ENCODE measurements at places on chromosomes 1 and 21.

DNA sequence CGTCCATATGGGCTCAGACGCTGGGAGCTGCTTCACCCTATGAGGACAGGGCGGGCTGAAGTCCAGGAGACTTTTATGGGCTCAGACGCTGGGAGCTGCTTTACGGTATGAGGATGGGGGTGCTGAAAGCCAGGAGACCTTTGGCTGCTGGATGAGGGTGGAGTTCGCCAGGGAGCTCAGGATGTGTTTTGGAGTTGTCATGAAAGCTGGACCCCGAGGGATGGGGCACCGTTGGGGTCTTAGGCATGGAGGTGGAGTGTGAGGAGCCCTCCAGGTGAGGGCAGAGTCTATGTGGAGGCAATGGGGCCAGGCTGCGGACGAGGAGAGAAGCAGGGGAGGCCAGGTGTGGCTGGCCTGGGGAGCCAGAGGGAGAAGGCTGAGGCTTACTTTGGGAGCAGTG lies 27.5 kb downstream of the TRPM2 start:
- DNase-seq, result no peak

DNA sequence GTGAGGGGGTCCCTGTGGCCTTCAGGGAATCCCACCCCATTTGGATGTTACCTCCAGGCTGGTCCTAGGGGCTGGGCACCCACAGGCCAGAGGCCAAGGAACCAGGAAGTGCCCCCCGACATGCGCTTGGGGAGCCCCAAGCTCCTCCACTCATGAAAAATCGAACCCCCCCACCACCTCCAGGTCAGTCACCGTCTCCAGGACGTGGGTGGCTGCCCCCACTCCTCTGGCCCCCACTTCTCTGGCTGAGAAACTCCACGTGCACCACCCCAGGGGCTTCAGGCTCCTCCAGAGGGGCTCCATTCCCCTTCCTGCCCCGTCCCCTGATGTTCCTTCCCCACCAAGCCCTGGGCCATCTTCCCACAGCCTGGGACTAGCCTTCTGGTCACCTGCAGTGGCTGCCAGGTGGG lies 30.5 kb upstream of the POFUT2 start:
- DNase-seq, result no peak

DNA sequence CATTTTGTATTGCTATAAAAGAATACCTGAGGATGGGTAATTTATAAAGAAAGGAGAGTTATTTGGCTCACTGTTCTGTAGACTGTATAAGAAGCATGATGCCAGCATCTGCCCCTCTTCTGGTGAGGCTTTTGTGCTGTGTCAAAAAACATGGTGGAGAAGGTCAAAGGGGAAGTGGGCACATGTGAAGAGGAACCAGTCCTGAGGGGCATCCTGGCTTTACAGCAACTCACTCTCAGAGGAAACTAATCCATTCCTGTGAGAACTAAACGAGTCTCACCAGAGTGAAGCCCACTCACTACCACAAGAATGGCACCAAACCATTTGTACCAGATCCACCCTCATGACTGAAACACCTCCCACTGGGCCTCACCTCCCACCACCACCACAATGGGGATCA lies 18.8 kb upstream of the SELP start:
- no peak for DNase-seq

GRCh38 chr1:154440036-154440804 lies 35.1 kb downstream of the IL6R start:
- DNase-seq, result no peak

DNA sequence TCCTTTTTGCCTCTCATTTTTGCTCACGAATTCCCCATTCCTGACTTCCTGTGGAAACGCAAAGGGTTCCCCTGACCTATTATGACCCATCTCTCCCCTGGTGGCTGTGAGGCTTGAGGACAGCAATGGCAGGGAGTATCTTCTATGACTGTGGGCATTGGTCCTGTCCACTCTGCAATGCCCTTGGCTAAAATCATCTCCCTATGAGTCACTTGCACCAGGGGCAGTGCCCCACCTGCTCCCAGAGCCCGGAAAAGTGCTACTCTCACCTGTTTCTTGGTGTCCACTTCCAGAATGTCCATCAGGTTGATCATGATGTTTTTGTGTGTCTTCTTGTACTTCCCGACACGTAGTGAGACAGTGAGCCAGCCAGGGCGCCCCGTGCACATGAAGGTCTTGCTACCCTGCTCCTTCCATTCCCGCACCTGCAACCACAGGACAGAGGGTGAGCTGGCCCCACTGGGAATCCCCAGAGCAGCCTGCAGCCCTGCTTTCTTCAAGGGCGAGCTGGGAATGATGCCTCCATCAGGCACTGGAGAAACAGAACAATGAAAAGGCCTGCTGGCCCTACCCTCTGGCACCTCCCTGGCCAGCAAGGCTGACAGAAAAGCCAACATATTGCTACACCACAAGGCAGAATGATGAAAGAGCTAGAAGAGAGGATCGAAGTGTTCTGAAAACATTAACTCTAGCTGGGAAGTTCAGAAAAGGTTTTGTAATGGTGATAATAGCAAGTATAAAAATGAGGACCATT lies 3.5 kb downstream of the DHCR24 start:
- no peak for DNase-seq

GRCh38 chr1:218521414-218522169 lies 176.5 kb downstream of the TGFB2 start:
- no peak for DNase-seq
